ENCODE measurements at places on chromosomes 7 and 10.

- DNase-seq: peak; percentile 10
Observed at GRCh38 chr7:45193828-45194227, 36.2 kb downstream of the RAMP3 start.

DNA sequence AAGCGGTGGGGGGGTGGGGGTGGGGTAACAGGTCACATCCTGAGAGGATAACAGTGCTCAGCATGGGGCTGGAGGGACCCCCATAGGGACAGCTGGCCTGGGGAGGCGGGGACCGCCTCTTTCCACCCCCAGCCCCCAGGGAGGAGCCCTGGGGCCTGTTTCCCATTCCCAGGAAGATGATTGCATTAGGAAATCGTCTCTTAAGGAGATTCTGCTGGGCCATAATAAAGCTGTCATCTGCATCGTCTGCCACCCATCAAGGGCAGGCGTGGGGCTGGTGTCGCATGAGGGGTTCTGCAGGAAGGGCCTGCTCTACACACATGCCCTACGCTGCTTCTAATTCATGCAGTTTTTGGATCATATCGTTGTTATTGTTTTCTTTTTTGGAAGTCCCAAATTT is 17.2 kb downstream of the RET start:
- DNase-seq: no peak

DNA sequence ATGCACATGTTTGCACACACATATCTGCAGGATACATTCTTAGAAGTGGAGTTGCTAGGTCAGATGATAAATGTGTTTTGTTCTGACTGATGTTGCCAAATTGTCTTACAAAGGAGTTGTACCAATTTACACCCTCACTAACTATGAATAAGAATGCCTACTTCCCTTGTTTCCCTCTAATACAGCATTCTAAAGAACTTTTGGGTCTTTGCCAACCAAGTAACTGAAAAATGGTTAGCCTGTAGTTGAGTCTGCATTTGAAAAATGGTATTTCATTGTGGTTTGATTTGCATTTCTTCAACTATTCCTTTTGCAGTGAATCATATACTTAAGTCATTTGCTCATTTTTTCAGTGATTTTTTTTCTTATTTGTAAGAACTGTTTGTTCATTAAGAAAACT is 48.4 kb downstream of the TMEM26 start:
- DNase-seq: no peak

GRCh38 chr10:130407052-130407451 is 270.9 kb downstream of the GLRX3 start:
- peak; percentile 15 for DNase-seq

- no peak for DNase-seq
Observed at GRCh38 chr7:143237366-143237765, 15.5 kb downstream of the TAS2R40 start.

DNA sequence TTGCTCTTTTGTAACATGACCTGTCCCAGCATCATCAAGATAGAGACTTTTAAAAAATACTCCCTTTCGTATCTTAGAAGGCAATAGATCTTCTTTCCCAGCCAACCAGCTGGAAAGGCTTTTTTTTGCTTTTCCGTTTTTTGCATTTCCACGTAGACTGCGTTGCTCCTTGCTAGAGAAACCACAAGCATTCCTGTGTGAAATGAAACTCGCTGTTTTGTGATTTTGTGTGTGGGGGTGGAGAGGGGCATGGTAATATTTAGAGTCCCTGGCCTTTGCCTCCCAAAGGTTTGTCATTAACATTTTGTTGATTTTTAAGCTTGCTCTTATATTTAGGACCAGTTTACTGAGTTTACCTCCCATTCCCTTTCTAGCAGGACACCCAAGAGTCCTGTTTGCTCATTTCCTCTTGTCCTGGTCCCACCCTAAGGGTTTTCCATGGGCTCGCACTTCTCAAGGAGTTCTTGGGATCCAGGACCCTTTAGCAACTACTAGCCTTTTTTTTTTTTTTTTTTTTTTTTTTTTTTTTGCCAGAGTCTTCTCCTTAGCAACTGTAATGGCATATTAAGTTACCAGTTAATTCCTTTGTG is 243.6 kb downstream of the BICC1 start:
- no peak for DNase-seq

DNA sequence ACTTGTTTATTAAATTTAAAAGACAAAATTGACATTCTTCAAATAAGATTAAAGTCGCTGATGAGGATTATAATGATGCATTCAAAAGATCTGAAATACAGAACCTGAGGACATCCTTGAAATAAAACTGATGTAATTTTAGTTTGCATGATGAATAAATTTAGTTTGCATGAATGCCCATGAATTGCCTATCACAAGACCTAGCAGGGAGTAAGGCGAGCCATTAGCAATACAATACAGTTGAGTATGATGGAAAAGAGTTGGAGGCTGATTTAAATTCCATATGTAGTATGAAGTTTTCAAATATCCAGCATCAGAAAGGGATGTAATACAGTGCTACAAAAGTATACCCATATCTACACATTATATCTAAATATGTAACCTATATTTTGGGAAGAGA is 321.3 kb downstream of the CACNA2D1 start:
- DNase-seq: no peak

- DNase-seq: peak; percentile 95
Observed at GRCh38 chr7:128343554-128344430, at the start of gene RBM28. RBM28 (minus strand) TSS chr7:128343908; CDS start chr7:128343793, 115 bp downstream.

DNA sequence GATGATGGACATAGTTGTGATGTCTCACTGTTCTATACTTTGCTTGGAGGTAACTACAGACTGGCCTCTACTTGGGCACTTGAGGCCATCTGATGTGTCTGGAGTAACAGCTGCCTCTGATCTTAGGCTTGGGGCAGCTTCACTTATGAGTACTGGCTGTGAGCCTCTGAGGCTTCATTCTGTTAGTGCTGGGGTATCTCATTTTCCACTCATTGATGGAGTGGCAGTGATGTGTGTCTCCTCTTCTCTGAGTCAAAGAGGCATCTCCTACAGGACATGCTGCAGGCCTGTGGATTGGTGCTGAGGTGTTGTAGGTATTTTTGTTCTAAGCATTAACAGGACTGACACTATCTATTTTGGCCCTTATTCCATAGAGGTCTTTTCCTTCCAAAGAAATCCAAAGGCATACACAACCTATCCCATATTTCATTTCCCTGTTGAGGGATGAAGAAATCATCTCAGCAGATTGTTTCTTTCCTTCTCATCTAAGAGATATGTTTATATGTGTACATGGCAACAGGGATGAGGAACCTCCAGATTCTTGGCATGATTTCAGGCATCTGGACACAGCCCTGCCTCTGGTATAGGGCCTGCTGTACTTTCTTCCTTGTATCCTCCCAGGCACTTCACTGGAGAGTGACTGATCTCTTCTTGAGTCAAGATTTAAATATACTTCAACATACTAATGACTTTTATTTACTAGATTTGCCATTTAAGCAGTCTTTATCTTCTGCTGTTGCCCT is 65.7 kb upstream of the NOBOX start:
- no peak for DNase-seq

- no peak for DNase-seq
Observed at GRCh38 chr10:65320236-65321026, 1605.4 kb upstream of the LRRTM3 start.

- peak; percentile 46 for DNase-seq
Observed at GRCh38 chr7:11748884-11749283, 83.1 kb downstream of the THSD7A start.

GRCh38 chr7:43648473-43649406 is 65.8 kb downstream of the STK17A start:
- DNase-seq: no peak

- peak; percentile 74 for DNase-seq
Observed at GRCh38 chr10:70634011-70634410, 31.5 kb upstream of the PRF1 start.

DNA sequence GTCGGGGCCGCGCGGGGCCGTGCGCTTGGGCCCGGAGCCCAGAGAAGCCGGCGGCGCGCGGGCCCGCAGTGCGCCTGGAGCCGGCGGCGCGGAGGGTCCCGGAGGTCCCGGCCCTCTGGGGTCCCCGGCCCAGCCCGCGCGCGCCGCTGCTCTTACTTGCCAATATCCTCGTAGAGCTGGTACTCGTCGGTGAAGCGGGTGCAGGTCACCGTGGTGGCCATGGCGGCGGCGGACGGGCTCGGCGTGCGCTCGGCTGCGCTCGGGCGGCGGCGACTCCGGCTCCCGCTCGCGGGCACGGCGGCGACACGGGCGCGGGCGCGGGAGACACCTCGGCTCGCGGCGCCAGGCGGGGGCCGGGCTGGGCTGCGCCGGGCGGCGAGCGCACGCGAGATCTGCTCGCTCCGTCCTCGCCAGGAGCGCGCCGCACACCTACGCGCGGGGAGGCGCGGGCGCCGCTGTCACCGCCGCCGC is at the start of gene CAMK2B:
TSS of gene CAMK2B (minus strand) at position 394 of the 471 bp plus-strand sequence. CDS start at position 221, 173 bp downstream.
- DNase-seq: peak; percentile 68

DNA sequence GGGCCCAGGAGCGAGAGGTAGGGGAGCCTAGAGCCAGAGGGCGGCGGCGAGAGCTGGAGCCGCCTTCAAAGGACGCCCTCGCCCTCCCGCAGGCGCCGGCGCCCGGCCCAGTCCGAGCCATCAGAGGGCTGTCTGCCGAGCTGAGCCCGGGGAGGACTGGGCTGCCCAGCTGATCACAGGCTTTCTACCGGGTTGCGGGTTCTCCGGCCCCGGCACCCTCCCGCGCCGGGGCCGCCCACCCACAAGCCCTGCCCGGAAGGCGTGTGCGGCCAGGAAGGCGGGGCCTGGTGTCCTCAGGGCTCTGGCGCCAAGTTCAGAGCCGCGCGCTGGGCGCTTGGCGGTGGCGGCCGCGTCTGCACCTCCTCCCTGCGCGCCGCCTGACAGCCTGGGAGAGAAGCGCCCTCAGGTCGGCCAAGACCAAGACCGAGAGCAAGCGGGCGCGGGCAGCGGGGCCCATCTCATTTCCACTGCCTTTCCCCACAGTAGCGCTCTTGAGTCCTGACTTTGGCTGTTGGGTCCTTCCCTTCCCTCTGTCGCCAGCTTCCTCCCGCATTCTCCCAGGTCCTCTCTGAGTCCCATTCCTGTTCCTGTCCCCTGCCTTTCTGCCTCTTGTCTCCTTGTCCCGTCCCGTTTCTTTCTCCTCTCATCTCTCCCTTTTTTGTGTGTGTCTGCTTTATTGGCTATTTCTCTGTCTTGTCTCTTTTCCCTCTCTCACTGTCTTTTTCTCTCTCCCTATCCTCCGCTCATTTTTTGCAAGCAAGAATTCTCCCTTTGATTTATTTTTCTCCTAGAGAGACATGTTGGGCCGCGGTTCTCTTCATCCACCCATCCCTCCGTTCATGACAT is 60.6 kb upstream of the MSMB start:
- DNase-seq: peak; percentile 92

- DNase-seq: no peak
Observed at GRCh38 chr10:103548581-103549348, 55.3 kb downstream of the NEURL1 start.

DNA sequence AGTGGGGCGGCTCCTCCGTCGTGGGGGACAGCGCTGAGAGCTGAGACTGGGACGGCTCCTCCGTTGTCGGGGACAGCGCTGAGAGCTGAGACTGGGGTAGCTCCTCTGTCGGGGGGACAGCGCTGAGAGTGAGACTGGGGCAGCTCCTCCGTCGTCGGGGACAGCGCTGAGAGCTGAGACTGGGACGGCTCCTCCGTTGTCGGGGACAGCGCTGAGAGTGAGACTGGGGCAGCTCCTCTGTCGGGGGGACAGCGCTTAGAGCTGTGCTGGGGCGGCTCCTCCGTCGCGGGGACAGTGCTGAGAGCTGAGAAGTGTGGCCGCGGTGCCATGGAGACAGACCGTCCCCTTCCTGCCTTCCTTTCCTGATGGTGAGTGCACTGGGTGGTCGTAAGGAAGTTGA is 136.4 kb downstream of the DYNC2I1 start:
- peak; percentile 66 for DNase-seq

DNA sequence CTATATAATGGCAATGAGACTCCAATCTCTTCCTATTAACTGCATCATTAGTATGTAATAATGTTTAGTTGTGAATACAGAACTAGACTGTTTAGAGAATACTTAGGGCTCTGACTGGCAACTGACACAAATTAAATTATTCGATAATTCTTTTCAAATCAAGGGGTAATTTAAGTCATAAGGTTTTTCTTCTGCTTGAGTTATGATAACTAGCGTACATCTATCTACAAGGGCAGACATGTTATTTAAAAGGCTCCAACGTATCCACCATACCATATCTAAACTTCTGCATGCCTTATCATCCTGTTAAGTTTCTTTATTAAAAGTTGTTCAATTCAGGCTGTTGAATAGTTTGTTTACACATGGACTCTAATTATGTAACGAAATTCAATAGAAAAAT is 11.2 kb downstream of the SEMA3C start:
- DNase-seq: no peak

DNA sequence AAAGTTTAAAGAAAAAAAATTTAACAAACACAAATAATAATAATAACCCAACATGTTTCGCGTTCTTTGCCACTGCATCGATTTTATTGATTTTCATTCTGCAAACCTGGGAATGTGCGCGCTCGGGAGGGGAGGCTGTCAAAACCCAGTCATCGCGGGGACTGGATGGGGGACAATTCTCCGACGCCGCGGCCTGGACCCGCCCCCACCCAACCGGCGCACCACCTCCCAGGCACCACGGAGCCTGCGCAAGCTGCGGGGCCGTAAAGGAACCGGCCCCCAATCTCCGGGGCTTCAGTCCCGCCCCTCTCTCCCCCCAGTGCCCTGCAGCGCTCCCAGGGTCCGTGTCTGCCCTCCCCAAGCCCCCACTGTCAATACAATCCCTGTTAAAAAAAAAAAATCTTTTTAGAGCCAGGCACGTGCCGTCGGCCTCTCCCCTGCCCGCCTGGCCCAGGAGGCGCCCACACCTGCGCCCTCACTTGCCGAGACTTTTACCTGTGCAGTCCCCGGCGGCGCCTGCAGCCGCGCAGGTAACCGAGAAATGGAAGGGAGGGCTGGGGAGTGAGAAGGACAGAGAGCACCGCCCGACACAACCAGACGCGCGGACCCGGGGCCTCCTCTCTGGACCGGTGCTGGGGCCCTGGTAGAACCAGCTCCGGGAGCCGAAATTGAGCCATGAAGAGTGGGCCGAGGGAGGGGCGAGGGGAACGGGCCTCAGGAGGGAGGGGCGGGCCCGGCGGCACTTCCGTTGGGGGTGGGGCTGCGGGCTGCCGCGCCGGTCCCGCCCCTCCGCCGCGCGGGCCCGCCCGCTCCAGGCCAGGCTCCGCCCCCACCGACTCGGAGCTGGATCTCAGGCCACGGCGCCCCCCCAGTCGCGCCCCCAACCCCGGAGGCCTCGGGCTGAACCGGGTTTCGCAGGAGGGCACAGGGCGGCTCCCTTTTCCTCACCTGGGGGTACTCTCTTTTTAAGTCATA is 7.6 kb upstream of the ZNF503 start:
- peak; percentile 91 for DNase-seq

- no peak for DNase-seq
Observed at GRCh38 chr7:68888971-68889385, 709.3 kb upstream of the AUTS2 start.

DNA sequence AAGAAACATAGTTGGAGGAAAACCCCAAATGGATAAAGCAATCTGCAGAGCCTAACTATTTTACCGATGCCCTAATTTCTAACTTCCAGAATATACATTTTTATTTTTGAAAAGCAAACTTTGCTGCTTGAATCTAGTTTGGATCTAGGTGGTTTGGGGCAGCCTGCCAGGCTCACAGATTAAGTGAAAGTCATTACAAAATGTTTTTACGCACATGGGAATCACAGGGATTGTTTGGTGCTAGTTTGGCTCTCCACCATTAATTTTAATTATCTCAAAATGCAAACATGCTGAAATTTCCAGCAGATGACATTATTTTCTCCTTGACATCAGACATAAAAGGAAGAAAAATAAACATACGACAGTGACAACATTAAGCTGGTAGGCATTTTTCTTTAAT is 166.7 kb upstream of the INHBA start:
- no peak for DNase-seq

GRCh38 chr7:45576249-45576929 is 2.2 kb downstream of the ADCY1 start:
- DNase-seq: peak; percentile 28

- peak; percentile 86 for DNase-seq
Observed at GRCh38 chr7:17298840-17299482, 509 bp downstream of the AHR start.

Measured in endodermal cell (in vitro differentiated cells).